Stimulated activated naive CD4-positive, alpha-beta T cell treated with Interleukin-2 at 50 U/mL for 16 hours (primary cell): ENCODE measurements at places on chromosomes 12 and 14.

DNA sequence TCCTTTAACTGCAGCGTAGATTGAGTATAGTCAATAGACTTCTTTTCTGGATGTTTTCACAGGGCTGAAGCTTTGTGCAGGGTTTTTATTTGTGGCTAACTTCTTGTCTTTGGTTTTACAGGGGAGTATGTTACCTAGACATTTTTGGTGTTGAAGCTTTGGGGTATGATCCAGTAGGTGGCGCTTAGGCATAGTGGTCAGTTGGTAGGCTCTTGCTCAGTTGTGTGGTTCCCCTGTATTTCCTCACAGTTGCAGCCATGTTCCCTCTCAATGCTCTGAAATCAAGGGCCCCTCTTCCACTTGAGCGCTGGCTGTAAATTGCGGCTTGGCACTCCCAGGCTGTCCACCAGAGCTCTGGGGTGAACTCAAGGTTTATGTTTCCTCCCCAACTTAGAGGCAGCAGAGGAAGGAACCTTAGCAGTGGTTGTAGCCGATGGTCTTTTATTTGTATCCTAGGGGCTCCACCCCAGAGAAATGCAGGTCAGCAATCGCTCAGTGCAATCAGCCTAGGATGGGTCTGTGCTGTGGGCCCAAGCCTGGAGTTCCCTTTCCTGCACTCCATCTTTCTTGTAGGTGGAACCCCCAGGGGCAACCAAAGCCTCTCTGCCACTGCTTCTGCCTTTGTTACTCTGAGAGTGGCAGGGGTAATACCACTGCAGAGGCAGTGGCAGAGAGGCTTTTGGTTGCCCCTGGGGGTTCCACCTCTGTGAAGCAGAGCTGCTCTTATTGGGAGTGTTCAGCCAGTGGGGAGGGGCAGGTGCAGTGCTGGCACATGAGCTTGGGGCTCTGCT is 55.1 kb downstream of the CMAS start:
- peak; percentile 29 for DNase-seq

GRCh38 chr12:131850856-131851559 is 22.8 kb downstream of the MMP17 start:
- DNase-seq: no peak

DNA sequence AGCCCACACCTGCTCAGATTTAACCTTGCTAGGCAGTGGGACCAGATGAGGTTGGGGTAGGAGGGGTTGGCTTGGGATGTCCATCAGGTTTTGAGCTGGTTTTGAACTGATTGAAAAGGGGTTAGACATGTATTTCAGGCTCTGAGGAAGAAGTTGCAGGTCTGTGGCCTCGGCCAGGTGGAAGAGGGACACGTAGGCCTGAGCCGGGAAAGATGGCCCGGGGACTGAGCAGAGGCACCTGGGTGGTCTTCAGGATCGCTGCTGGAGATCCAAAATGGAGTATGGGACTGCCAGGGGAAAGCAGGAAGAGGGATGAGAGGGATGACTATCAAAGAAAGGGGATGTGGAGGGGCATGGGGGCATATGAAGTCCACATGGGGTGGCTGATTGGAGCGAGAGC is 7.6 kb downstream of the NYNRIN start:
- no peak for DNase-seq

DNA sequence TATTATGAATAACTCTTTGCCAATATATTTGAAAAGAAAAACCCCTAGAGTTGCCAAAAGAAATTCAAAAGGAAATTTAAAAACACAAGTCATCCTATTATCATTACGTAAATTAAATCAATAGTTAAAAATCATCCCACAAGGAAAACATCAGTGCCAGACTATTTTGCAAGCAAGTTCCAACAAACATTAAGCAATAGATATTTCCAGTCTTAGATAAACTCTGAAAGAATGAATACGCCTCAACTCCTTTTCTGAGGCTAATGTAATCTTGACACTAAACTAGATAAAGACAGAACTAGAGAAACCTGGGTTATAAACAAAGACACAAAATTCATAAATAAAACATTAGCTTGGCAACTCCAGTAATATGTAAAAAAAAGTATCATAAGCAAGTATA is 245.9 kb downstream of the FOXN3 start:
- DNase-seq: no peak

DNA sequence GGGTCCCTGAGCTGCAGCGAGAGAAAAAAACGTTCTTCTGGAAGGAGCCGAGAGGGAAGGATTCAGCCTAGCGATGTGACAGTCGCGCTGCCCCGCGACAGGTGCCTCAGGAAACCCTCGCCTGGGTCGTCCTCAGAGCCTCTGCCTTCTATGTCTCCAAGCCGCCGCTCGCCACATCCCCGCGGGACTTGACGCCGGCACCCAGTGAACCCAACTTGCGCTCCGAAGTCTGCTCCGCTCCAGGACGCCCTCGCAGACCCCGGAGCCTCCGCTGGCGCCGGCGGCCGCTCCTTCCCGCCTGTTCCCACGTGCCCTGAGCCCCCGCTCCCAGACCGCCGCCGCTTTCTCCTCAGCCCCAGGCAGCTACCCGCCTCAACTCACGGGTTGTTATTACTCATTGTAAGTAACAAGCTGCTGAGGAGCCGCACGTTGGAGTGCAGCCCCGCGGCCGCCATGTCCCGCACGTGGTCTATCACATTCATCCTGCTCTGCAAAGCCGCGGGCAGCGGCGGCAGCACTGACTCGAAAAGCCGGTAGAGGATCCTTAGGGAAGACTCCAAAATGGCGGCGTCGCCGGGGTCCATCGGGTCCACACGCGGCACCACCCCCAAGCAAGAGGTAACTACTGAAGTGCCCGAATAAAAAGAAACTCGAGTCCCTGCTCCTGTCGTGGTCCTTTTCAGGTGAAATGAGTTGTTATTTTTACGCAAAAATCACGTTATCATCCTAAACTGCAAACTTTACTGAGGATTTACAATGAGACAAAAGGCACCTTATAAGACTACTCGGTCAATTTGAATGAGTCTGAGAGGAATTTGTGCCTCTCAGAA is at the start of gene ANAPC7:
ANAPC7 (minus strand) TSS at position 563 of the 830 bp plus-strand sequence; CDS start at position 482, 81 bp downstream.
- peak; percentile 78 for DNase-seq

DNA sequence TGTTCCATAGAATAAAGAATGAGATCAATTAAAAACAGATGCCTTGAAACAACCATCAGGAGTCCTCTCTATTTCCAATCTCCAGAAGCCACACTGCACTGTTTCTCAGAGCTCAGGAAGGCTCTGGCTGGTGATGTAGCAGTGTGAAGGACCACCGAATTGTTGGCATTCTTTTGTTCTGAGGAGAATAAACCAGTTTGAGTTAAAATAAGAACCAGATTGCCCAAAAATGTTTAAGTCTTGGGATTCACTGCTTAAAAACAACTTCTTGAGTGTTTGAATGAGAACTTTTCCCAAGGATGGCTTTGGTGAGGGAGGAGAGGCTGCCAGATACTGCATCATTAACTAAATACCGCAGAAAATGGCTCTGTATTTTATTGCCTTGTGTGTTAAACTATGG is 341.2 kb downstream of the C12orf75 start:
- DNase-seq: no peak

- no peak for DNase-seq
Observed at GRCh38 chr12:6850796-6851152, 312 bp downstream of the CDCA3 start.

- no peak for DNase-seq
Observed at GRCh38 chr14:24309538-24310264, at the start of gene LTB4R2. Gene LTB4R2 (plus strand): TSS chr14:24310140. CDS start chr14:24310665, 525 bp downstream.

DNA sequence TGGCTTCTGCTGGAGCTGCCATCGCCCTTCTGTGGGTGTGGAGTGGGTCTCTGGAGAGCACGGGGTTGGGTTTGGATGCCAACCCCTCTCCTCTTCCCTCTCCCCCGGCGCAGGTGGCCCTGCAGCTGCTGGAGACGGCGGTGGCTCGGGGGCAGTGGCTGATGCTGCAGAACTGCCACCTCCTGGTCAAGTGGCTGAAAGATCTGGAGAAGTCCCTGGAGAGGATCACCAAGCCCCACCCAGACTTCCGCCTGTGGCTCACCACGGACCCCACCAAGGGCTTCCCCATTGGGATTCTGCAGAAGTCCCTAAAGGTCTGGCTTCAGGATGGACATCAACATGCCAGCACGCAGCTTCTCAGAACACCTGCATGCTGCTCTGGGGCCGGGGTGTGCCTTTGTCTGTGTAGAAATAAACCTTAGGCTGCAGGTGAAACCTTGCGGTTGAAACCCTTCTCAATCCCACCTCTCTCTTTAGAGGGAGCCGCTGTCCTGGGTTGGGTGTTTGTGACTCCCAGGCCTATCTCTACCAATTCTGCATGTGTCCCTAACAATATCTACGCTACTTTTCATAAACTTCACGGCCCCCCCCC is 44.3 kb downstream of the CCDC92 start:
- DNase-seq: no peak

DNA sequence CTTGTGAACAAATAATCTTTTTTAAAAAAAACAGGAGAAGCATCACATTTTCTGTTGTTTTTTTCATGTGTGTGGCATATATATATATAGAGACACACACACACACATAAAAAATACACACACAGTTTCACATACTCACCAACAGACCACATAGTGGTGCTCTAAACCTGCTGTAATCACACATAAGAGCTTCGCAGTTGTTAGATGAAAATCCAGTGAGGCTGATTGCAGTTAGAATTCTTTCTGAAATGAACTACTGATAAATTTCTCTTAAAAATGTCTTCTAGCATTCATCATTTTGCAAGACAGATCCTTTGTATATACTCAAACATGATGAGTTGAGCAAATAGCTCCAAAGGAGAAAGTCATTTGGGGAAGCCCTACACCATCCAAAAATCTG is 434.3 kb upstream of the STXBP6 start:
- no peak for DNase-seq

GRCh38 chr14:92586963-92587699 is 73.5 kb downstream of the RIN3 start:
- no peak for DNase-seq

- no peak for DNase-seq
Observed at GRCh38 chr14:64062381-64063115, 209.7 kb downstream of the SYNE2 start.

DNA sequence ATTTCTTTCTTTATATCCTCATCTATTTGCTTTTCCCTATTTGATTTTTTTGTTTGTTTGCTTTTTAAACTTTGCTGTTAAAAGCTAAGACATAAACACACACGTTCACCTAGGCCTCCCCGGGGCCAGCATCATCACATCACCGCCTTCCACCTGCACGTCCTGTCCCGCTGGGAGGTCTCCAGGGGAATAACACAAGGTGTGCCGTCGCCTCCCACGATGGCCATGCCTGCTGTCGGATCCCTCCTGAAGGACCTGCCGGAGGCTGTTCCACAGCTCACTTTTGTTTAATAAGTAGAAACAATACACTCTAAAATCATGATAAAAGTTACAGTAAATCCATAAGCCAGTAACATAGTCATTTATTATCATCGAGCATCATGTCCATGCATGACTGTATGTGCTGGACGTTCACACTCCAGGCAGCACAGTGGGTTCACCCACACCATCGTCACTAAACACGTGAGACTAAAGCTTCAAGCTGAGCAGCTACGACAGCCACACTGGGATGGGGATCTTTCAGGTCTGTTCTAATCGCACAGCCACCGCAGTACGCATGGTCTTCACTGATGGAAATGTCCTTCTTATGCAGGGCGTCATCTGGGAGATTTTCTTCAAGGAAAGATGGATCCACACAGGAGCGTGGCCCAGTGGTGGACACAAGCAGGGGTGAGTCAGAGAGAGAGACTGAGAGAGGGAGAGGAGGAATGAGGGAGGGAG is 3.6 kb downstream of the RIMBP2 start:
- DNase-seq: no peak

GRCh38 chr14:37089410-37089809 is 83.0 kb downstream of the SLC25A21 start:
- DNase-seq: no peak

GRCh38 chr14:81903477-81903876 is 369.8 kb upstream of the SEL1L start:
- DNase-seq: no peak

DNA sequence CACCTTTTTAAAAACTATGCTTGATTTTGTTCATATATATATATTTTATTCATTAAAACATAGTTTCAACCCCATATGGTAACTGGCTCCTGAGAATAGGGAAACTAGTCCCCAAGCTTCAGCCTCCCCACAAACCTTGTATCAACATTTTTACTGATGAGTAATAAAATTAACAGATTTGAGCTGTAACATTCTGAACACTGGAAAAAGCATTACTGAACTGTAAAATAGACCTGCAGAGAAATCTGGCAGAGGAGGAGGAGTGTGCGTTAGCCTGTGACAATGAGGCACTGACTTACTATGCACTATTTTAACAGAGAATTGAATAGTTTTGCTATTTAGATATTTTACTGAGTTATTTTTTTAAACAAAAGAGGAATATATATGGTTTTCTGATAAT is 43.1 kb downstream of the FRS2 start:
- no peak for DNase-seq

- no peak for DNase-seq
Observed at GRCh38 chr14:93587330-93587729, 156.6 kb downstream of the UNC79 start.

DNA sequence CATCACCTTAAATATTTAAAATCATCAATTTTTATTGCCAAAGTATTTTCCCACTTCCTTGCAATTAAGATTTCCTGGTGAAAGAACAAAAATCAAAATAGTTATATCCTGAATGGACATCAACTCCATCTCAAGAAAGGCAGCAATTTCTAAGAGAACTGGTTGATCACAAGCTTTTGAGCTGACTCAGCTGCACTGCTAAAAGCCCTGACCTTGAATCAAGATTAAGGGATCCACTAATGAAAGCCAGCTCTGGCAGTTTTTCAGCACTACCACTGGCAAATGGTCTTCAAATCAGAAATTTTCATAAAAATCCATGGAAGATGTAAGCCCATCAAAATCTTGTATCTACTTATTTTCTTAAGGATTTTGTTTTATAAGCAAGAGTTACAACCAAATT is 123.4 kb downstream of the SLC6A15 start:
- no peak for DNase-seq

GRCh38 chr12:3015356-3015755 is 56.2 kb downstream of the TEAD4 start:
- no peak for DNase-seq

GRCh38 chr12:85617307-85618091 is 218.7 kb downstream of the RASSF9 start:
- no peak for DNase-seq

GRCh38 chr12:121430833-121431415 is 31.0 kb downstream of the RNF34 start:
- DNase-seq: no peak

DNA sequence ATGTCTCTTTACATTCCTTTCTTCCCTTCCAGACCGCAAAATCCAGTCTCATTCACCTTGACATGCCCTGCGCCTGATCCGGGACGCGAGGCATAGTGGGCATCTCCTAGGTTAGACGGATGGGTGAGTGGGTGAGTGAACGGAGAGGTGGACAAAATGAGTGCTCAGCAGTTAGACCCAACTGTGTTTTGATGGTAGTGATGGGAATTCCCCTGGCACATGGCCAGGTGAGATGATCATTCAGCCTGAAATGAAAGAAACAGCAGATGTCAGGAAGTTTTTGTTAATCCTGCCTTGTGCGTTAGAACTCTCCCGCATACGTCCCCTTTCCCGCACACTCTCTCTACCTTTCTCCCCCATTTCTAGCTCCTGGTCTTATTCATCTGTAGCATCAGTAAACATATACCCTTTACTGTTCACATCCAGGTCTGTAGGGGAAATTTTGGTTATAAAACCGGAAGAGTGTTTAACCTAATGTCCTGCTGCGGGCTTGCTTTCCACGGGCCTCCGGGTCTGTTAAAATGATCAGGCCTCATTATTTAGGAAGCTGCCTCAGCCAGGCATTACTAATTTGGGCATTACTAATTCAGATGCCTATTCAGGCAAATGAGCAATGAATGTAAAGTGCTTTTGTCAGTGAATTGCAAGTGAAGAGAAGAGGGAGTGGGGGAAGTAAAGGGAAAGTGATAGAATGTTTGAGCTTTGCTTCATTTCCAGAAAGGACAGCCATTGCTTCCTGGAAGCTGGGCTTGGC is 172.8 kb downstream of the ETV6 start:
- DNase-seq: peak; percentile 64
